EH (cell line): ENCODE measurements at places on chromosomes 2 and 18.

GRCh38 chr2:208820014-208820688 is 413.6 kb downstream of the PTH2R start:
- DNase-seq: no peak

DNA sequence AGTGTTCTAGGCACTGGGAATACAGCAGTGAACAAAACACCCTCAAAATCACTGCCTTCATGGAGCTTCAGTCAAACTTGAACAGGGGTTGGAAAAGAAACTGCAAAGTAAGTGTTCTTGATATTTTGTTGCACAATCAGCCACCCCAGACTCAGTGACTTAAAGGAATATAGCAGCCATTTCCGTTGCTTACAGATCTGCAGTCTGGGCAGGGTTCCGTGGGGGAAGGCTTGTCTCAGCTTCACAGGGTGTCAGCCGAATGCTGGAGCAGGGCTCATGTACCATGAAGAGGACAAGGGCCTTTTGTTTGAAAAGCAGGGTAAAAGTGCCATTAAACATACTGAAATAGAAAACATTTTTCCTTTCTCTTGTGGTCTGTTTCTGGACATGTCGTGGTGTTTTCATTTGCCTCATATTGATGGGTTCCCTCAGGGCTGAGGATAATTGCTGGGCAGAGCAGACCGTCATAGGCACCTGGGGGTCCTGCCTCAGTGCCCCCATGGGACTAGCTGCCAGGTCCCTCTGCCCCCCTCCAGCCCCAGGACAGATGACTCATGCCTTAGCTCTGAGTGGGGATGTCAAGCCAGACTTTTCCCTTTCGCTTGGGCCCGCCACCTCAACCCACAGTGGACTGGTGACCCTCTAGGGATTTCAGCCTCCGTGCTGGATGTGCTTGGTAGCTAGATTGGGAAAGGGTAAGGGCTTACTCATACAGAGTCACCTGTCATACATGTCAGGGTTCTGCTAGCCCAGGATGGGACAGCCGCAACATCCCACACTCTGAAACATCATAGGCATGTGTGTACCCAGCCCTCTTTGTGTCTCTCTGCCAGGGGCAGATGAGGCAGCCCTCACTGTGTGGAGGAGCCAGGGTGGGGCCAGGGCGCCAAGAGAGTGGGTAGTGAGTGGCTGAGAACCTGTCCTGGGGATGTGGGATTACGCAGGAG is 96.5 kb downstream of the PTPRM start:
- DNase-seq: no peak

DNA sequence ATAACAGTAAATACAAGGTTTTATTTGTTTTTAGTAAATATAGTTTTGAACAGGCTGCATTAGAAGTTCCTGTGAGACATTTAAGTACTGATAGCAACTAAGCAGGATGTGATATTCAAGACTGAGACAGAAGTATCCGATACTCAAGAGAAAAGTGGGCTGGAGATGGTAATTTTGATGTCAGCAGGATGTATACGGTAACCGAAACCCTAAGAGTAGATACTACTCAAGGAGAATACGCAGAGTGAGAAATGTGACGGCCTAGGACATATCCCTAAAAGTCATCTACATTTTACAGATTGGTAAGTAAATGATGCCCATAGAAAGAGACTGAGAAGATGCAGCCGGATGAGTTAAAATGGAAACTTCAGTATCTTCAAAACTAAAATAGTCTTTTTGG is 115.4 kb downstream of the GORASP2 start:
- DNase-seq: no peak

- no peak for DNase-seq
These were observed 89.4 kb upstream of the ASB18 start for GRCh38 chr2:236353594-236353942.

DNA sequence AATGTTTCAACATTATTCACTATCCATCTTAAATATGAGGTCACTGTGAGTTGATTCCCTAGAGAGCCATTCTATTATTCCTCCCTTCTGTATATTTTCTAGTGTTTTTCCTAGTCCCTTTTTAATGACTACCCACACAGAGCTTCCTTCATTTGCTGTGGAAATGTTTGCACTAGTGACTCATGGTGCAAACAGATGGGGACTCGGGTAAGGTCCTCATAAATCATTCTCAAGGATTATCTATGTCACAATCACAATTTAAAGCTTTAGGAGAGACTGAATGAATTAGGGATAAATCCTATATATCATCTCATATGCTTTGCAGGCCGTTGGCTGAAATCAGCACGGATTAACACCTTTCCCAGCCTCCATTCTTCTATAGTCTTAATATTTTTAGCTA is 159.6 kb downstream of the DCC start:
- DNase-seq: no peak

GRCh38 chr2:45888167-45888566 is 236.7 kb downstream of the PRKCE start:
- peak; percentile 78 for DNase-seq

DNA sequence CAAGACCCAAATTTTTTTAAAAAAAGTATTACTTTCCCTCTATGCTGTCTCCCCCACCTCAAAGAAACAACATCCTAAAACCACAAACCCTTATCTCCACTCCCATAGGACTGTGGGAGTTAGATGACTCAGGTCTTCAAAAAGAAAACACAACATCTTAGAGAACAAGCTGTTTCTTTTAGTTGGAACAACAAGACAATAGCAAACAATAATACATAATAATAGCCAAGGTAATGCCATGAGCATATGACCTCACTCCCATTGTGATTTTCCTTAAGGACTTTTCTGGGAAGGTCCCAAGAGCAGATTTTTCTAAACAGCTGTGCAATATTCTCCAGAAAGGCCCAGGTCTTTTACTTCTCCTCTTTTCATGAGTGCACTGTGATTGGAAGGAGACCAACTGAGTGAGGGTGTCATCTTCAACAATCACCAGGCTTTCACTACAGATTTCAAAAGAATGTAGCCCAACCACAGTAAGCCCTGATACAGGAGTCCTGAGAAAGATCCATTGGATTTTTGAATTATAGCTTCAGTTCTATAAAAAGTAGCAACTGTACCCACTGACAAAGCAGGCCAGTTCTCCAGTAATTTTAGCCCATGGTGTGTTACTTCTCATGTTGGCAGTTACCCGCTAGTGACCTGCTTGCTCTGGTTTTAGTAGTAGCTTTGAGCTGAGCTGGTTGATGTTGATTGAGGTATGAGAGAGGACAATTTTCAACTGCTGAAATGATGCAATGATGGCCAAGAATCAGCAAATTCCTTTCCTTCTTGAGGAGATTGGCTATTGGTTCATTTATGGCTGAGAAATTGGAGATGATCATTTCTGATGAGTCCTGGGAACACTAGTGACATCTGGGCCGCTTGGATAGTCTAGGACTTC is 144.5 kb upstream of the TCF4 start:
- peak; percentile 36 for DNase-seq

DNA sequence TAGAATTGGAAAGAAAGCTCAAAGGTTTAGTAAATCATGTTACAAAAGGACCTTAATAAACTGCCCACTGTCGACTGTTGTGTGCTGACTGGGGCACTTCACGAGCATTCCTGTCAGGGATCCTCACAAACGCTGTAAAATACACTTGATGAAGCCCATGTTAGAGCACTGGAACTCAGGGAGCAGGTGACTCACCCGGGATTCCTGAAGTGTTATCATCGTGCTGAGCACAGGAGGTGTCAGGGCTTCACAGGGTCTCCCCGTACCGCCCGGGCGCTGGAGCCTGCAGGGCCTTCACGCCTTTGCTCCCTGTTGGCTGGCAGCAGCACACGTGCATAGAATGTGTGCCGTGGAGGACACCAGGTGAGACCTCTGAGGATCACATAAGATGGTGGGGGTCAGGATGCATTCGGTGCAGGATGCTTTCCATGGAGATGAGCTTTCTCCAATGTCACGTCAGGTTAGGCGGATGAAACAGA is 187.3 kb downstream of the SNTG2 start:
- no peak for DNase-seq

DNA sequence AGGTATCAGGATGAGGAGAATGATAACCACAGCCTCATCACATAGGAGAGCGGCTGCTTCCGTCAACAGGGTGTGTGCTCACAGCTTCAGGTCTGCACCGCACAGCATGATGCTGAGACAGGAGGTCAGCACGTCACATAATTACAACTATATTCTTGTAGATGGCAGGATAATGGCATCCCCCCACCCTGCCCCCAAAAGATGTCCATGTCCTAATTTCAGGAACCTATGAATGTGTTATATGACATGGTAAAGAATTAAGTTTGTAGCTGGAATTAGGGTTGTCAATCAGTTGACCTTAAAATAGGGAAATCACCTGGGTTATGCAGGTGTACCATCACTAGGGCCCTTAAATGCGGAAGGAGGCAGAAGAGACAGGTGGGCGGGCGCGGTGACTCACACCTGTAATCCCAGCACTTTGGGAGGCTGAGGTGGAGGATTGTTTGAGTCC is 73.9 kb downstream of the ARL4C start:
- DNase-seq: no peak

- DNase-seq: peak; percentile 13
These were observed 146.9 kb downstream of the METTL4 start for GRCh38 chr18:2424420-2424819.

- no peak for DNase-seq
These were observed 14.0 kb upstream of the COL6A3 start for GRCh38 chr2:237427769-237428506.

GRCh38 chr2:70250434-70250833 is 2.0 kb upstream of the TIA1 start:
- DNase-seq: no peak

GRCh38 chr2:107932979-107933378 is 53.3 kb upstream of the SLC5A7 start:
- peak; percentile 1 for DNase-seq

DNA sequence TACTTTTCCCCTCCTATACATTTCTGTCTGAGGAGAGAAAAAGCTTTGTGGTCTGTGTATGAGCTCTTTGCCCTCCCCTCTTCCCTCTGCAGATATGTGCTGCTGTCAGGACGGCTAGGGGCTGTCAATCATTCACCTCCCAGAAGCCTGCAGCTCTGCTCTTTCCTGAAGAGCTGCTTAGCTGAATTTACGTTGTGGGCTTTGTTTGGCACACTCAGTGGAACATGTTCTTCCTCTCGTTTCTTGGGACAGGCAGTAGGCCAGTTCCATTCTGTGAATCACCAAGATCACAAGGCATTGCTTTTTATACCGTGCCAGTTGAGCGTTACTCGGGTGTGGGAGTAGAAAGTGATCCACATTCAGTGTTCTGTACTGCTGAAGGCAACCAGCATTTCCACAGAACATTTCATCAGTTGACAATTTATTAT is 136.7 kb downstream of the LAMA3 start:
- DNase-seq: peak; percentile 88

- no peak for DNase-seq
These were observed 7.5 kb downstream of the BAZ2B start for GRCh38 chr2:159608723-159609308.

- DNase-seq: no peak
These were observed 59.3 kb upstream of the ANKRD44 start for GRCh38 chr2:197369933-197370320.

DNA sequence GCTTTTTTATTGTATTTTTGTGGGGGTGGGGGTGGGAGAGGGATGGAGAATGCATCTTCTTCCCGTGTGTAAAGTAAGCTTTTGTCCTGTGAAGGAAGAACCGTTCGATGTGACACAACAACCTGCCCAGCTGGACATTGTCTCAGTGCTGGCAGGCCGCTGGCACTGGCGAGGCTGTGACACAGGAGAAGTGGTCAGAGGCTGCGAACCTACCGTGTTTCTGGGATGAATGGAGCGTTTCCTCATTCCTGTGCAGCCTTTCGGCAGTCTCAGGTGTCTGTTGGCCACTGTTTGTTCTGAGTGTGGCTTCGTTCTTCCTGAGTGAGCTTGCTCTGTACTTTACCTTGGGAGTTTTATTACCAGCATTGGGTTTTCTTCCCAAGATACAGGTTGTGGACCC is 8.0 kb downstream of the RAMP1 start:
- DNase-seq: no peak

DNA sequence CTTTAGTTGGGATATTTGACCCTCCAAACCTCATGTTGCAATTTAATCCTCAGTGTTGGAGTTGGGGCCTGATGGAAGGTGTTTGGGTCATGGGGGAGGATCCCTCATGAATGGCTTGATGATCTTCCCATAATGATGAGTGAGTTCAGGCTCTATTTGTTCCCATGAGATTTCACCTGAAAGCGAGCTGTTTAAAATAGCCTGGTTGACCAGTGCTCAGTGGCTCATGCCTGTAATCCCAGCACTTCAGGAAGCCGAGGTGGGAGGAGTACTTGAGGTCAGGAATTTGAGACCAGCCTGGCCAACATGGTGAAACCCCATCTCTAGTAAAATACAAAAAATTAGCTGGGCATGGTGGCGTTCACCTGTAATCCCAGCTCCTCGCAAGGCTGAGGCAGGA is 14.9 kb upstream of the PSME4 start:
- no peak for DNase-seq

- no peak for DNase-seq
These were observed 107.7 kb downstream of the ATL2 start for GRCh38 chr2:38269421-38269820.

DNA sequence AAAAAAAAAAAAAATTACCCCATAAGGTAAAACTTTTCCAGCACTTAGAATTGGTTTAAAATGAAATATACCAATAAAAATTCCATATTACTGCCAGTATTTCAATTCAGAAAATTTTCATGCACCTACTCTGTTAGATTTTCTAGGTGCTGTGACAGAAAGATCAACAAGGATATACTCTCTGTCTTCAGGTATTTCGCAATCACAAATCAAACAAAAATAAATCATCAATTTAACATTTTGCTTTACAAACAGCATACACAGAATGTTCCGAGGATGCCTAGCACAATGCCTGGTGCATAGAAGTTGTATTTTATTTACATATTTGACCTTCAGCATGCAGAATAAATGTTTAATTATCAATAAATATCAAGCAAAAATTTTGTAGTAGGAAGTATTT is 66.5 kb downstream of the RBBP8 start:
- DNase-seq: no peak

GRCh38 chr2:40511661-40512213 is 59.8 kb upstream of the SLC8A1 start:
- DNase-seq: peak; percentile 88

DNA sequence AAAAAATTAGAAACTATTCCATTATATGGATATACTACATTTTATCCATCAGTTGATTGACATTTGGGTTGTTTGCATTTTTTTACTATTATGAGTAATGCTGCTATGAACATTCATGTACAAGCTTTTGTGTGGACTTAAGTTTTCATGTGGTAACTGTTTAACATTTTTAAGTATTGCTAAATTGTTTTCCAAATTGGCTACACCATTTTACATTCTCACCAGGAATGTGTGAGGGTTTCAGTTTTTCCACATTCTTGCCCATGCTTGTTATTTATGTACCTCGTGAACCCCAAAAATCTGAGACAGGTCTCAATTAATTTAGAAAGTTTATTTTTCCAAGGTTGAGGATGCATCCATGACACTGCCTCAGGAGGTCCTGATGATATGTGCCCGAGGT is 3.1 kb upstream of the TXNL4A start:
- DNase-seq: peak; percentile 4

- DNase-seq: no peak
These were observed 11.1 kb downstream of the AMMECR1L start for GRCh38 chr2:127874378-127875269.

GRCh38 chr2:102660070-102660469 is 40.7 kb downstream of the SLC9A2 start:
- DNase-seq: no peak

- no peak for DNase-seq
These were observed 10.5 kb downstream of the EVX2 start for GRCh38 chr2:176072951-176073904.

GRCh38 chr18:44526705-44527415 is 153.8 kb upstream of the SETBP1 start:
- no peak for DNase-seq
